Tongue (tissue), 3 donors: ENCODE measurements at places on chromosomes 1 and 21.

GRCh38 chr1:15386164-15386749 lies 23.4 kb upstream of the EFHD2 start:
- DNase-seq, result peak; percentile 38

DNA sequence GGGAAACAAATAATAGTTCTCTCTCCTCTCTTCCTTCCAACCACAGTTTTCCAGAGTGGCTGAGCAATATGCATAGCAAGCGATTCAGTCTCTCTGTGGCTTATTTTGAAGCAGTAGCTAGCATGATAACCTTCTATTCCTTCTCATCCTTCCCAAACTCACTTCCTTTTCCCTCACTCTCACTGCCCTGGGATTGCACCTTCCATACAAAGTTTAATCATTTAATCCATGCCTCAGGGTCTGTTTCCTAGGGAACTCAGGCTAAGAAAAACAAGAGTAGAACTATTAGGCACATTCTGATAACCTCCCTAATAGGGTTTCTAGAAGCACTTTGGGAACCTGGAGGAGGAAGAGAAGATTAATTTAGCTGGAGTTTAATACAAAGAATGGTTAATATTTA lies 97.7 kb upstream of the S1PR1 start:
- DNase-seq, result no peak

- no peak for DNase-seq
These were observed 196.1 kb upstream of the CAMK1G start for GRCh38 chr1:209387271-209387968.

DNA sequence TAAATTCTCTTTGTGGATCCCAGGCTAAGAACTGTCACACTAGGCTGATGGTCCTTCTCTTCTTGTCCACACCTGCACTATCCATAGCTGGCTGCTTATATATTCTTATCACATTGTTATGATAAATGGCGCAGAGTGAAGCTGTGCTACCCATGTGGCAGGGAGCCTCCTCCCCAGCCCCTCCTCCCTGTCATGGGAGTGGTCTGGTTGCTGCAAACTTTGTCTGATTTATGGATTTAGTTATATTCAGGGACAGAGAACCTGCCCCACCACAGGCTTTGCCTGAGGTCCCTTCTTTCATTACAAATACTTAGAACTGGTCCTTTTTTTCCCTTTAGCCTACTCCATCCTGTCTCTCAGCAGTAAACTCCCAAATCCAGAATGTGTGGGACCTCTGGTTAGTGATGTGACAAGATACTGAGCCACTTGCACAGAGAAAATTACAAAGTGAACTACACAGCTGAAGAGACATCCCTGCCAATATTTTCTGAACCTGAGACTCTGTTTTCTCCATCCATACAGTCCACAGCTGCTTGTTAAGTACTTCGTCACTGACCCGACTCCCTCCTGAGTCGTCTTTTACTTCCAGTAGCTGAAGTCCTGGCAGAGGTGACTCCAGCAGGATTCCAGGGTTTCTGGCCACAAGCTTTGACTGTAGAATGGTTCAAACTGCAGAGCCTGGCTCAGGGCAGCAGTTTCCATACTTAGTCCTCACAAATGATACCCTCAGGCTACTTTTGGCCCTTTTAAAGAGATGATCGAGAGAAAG lies 37.6 kb downstream of the PTGFRN start:
- peak; percentile 71 for DNase-seq

GRCh38 chr1:151352021-151352718 lies 5.1 kb upstream of the RFX5 start:
- DNase-seq, result no peak

DNA sequence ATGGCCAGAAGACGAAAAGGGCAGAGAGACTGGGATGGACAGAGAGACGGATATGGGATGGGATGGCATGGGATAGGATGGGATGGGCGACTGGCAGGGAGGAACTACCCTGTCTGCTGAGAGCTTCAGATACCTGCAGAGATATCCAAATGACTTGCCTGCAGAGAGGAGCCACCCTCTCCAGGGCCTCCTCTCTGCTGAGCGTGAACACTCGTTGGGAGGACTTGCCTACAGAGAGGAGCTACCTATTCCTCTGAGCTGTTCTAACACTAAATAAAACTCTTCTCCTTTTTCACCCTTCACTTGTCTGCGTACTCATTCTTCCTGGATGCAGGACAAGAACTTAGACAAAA lies 67.1 kb upstream of the LRRN2 start:
- DNase-seq, result no peak

DNA sequence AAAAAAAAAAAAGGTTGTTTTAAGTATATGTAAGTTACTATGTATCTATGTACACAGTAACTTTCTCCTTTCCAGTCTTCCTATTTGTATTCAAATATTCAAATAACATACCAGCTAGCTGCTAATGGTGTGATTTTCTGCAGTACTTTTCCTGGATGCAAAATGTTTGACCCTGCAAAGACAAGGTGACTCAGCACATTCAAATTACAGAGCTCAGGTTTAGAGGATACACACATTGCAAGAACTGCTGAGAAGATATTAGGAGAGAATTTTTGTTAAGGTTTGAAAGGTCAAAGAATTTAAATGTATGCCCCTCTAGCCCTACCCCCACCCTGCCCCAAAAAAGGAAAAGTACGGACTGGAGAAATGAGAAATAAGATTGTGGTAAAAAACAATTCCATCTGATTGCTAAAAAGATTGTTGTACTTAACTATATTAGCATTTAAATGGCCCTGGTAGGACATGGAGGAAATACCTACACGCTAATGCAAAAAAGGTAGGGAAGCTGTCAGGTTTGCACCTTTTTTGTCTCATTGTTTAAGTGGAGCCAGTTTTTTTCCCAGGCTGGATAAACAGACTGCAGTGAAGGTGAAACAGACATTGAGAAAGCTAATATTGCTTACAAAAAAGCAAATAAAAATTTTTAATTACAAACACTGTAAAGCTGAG lies 45.6 kb downstream of the ZNF281 start:
- DNase-seq, result no peak

DNA sequence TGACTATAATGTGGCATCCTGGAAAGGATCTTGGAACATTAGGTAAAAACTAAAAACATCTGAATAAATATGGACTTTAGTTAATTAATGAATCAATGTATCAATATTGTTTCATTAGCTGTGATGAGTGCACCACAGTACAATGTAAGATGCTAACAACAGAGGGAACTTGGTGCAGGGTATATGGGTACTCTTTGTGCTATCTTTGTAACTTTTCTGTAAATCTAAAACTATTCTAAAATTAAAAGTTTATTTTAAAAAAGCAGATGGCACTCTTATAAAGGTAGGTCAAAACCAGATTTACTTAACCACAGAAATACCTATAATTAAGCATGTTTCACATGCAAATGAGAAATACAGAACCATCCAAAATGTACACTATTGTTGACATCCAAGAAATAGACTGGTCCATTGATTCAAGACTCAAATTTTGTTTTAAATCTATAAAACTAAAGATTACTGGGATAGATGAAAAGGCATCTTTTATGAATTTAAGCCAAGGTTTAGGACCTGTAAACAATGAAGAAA lies 38.4 kb downstream of the ACBD3 start:
- no peak for DNase-seq

DNA sequence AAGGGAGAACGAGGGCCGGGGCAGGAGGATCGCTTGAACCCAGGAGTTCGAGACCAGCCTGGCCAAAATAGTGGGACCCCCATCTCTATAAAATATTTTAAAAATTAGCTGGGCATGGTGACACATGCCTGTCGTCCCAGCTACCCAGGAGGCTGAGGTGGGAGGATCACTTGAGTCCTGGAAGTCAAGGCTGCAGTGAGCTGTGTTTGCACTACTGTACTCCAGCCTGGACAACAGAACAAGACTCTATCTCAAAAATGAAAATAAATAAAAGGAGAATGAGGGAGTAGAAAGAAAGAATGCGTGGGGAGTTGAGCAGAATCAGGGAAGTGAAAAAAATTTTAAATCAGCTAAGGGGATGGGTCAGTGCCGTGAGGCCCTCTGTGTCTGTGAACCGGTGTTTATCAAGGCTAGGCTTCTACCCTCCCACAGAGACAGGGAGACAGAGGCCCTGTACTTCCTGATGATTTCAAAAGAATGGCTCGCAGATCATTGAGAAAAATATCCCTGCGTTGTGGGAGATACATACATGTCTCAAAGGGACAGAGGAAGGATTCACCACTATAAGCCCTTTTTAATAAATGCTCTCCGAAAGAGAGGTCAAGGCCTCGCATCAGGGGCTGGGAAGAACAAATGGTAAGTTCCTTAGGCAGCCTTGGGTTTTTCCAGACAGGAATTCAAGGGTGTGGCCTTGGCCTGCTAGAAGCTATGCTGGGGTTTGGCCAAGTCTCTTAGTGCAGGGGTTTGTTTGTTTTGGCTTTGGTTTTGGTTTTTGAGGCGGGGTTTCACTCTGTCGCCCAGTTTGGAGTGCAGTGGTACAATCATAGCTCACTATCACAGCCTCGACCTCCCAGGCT lies 20.7 kb downstream of the IL10RB start:
- peak; percentile 71 for DNase-seq

DNA sequence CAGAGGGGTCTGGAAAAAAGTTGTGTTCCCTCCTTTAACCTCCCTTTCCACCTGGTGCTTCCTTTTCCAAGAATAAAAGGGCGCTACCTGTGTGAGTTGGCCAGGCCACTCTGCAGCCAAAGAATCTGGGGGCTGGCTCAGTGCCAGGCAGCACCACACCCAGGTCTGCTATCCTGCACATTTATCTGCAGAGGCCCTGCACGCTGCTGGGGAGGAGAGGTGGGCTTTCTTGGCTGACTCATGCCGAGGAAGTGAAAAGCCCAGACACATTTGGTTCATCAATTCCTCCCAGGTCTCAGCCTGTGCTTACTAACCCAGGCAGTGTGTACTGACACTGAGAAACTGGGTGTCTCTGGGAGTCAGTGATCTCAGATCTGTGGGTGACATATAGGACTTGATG lies 79.8 kb upstream of the F3 start:
- no peak for DNase-seq

GRCh38 chr1:18532390-18533170 lies 51.9 kb downstream of the KLHDC7A start:
- DNase-seq, result no peak
